CD4-positive, alpha-beta T cell treated with Interleukin-2 at 100 ng/mL for 4 hours (primary cell): ENCODE measurements at places on chromosomes 11 and 22.

DNA sequence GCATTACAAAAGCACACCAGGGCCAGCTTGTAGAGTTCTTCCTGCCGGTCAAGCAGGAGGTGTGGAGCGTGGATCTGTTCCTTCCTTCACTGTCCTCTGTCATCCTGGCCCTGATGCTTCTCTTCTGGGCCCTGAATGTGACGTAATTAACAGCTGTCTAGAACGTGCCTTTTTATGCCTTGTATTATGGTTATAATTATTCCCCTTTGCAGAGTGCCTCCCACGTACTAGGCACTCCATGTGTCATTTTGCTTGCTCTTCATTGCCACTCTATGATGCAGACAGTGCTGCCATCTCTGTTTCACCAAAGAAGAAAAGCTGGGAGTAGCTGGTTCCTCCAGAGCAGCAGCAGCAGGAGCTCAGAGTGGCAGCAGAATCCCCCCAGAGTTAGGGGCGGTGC lies 132.1 kb upstream of the TTC12 start:
- DNase-seq = no peak

- no peak for DNase-seq
Observed at GRCh38 chr11:114192841-114193389, 103.3 kb upstream of the NNMT start.

DNA sequence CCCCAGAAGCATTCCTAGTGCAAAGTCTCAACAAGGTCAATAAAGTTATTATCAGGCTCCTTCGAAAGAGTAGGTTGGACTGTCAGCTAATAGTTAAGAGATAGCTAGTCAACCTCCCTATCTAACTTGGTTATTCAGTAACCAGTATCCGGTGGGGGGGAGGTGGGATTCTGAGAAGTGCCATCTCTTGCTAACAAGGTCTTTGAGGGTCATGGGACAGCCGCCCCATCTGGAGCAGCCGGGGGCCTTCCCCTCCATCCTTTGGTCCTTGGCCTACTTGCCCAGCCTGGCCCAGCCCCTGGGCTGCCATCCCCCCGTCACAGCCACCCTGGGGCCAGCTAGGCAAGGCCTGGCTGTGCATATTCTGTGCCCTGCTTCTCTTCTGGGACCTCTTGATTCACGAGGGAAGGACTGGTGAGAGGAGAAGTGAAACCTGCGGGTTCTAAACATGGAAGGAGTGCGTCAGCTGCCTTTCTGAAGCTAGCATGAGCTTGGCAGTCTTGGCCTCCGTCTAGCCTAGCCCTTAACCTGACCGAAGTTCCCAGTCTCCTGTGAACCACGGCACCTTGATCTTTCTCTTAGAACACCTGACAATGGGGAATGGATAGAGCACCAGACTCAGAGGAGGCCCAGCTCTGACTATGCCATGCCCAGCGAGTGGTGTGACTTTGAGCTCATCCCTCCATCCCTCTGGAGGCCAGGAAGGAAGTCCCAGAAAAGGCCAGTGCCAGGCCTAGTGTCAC lies 9.3 kb downstream of the SLC37A2 start:
- DNase-seq = no peak

- no peak for DNase-seq
Observed at GRCh38 chr11:133545199-133545803, 13.0 kb upstream of the OPCML start.

DNA sequence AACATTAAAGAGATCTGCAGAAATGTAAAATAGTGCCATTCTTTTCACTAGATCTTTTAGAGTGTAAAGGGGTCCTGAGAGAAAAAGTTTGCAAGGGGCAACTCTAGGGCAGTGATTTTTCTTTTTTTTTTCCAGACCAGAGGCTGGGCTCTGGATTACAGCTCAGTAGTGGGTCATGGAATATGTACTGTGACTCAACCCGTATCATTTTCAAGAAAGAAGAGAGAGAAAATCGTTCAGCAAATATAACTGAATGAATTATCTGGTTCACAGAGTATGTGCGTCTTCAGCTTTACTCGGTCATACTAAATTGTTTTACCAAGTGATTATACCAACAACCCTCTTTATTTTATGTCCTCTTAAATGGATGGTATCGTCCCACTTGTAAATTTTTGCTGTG lies 3.8 kb downstream of the CEP57 start:
- DNase-seq = no peak

DNA sequence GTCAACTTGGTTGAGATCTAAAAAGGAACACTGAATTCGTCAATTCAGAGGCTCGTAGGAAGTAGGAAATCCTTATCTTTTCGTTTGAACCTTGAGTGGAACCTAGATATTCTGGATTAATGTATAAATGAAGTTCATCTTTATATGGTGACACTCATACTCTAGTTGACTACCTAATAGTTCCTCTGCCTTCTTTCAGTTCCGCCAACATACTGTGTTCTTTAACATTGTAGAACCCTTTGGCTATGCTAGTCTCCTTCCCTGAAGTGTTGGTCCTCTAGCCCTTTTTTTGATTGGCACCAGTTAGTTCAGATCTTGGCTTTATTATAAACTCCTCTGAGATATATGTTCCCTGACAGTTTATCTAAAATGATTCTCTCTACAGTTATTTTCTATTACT lies 1.5 kb downstream of the ATM start:
- DNase-seq = no peak

DNA sequence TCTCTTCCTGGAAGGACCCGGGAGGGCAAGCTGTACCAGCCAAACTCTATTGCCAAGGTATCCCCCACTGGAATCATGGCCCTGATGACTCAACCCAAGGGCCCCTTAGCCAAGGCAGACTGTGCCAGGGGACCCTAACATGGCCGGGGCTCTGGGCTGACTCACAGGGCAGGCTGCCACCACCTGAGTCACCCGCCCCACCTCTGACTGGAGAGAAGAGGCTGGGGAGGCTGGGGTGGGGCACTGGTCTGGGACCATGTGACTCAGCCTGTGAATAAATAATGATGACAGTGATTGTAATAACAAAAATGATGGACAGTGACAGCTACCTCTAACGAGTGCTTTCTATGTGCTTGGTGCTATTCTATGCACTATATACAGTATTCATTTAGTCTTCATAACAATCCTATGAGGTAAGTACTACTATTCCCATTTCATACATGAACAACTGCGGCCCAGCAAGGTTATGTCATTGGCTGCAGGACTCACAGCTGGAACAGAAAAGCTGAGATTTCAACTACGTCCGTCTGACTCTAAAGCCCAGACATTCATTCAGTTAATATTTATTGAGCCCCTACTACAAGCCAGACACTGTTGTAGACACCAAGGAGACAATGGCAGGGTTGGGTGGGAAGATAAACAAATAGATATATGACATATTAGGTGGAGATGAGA lies 84.2 kb downstream of the FBXO7 start:
- no peak for DNase-seq

DNA sequence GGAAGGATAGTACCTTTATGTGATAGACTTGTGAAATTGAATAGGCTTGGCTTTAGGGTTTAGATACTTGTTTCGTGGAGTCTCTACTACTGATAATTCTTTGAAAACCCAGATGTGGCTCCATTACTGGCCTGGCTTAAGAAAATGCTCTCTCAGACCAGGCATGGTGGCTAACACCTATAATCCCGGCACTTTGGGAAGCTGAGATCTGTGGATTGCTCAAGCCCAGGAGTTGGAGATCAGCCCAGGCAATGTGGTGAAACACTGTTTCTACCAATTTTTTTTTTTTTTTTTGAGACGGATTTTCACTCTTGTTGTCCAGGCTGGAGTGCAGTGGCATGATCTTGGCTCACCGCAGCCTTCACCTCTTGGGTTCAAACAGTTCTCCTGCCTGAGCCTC lies 40.9 kb downstream of the ATG13 start:
- no peak for DNase-seq

- no peak for DNase-seq
Observed at GRCh38 chr11:104465321-104465720, 301.4 kb upstream of the PDGFD start.

DNA sequence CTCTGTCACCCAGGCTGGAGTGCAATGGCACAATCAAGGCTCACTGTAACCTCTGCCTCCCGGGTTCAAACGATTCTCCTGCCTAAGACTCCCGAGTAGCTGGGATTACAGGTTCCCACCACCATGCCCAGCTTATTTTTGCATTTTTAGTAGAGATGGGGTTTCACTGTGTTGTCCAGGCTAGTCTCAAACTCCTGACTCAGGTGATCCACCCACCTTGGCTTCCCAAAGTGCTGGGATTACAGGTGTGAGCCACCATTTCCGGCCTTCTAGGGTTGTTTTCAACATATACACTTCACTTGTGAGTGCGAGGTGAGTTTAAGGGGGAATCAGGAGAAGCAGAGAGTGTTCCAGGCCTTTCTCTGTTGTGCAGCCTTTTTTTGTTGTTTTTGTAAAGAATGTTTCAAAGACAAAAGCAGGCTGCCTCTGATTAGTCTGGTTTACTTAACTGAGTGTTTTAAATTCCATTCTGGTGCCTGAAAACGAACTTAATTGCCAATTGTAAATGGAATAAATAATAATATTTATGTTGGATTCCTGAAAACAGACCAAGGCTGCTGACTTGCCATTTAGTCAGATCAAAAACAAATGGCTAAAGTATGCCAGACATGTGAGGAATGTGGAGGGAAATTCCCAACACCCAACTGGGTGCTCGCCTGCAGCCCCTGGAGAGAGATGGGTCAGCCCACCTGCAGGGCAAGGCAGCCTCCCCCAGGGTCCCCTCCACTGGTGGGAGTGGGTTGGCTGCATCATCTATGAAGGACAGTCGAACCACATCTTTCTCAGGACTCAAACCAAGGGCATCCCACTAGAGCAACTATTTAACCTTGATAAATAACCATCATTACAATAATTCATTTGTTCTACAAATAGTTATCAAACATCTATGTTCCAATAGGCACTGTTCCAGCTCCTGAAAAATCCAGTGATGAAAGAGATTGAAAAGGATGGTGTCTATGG lies 4.6 kb upstream of the RANGAP1 start:
- DNase-seq = no peak

DNA sequence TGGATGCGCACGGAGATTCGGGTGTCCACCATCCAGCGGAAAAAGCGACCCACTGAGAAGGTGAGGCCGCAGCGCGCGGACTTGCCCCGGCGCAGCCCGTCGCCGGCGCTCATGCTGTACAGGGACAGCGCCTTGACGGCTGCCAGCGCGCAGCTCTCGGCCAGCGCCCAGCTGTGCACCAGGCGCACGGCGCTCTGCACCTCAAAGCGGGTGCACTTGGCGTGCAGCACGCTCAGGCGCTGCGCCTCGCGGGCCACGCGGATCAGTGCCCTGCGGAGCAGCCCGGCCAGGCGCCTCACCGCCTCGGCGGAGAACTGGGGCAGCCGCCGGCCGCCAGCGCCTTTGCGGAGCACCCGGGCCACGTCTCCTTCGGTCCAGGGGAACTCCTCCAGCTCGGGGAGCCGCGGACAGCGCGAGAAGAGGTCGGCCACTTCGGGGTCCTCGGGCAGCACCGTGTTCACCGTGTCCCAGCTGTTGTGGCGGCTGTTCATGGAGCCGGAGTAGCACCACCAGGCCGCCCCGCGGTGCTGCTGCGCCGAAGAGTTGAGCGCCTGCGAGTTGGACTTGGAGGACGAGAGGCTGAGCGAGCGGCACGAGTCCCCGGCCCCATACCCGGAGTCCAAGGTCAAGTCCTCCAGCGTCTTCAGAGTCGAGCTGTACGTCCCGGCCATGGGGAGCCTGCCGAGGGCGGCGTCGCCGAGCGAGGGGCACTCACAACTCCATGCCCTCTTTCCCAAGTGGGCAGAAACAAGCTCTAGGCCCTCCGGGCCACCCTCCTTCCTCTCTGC lies 703 bp downstream of the ABTB2 start:
- peak; percentile 29 for DNase-seq

GRCh38 chr11:65882120-65883057 lies 2.8 kb downstream of the CTSW start:
- DNase-seq = no peak

DNA sequence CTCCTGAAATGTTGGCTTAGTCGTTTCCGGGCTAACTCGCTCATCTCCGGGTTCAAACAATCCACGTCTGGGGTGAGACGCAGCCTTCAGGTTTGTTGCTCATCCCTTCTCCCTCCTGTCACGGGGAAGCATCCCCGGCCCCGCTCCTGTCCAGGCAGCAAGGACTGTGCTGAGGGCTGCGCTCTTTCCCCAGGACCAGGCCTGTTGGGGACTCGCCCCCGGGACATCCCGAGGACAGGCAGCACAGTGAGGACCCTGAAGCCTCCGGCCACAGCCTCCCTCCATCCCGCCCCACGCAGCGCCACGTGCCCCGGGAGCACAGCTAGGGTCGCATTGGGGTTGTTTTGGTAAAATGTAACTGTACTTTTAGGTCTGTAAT lies 252.0 kb downstream of the BRD1 start:
- DNase-seq = no peak

DNA sequence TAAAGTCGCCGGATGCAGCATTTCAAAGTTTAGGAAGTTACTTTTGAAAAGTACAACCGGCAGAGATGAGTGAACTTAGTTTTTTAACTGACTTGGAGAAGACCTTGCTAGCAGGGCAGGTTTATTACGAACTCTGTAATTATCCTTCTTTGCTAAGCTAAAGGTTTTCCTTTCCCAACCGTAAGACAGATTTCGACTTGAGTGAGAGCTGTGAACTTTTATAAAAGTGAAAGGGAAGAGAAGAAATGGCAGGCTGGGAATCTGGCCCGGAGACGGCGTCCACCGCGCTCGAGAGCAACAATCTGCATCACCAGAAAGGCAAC lies 659 bp upstream of the TEAD1 start:
- no peak for DNase-seq

GRCh38 chr11:107780775-107781174 lies 68.9 kb upstream of the SLN start:
- no peak for DNase-seq

GRCh38 chr11:130314184-130314749 lies 450 bp downstream of the ZBTB44 start:
- peak; percentile 63 for DNase-seq

DNA sequence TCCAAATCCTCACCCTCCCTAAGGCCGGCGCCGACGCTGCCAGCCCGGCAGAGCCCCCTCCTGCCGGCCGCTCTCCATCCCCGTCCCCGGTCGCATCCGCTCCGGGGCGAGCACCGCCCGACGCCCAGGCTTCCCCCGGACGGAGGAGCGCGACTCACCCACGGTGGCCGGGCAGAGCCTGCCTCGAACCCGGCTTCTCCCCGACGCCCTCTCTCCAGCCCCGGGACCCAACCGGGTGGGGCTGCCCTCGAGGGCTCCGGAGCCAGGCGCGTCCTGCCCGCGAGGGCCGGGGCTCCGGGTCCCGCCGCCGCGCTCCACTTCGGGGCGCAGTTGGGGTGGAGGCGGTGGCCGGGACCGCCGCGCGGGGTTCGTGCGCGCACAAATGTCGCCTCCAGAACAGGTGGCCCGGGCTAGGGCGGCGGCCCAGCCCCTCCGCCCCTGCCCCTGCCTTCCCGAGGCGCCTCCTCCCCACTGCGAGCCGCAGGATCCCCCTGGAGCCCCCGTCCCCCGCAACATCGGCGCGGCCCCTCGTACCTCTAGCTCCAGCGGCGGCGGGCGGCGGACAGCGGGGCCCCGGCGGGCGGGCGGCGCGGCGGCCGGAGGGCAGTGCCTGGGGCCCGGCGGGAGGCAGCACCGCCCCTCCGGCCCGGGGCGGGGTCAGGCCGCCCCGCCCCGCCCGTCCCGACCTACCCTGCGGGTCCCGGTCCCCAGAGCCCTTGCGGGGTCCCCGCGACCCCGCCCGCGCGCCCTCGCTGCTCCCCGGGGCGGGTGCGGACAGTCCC lies at the start of gene A4GALT:
A4GALT (minus strand) TSS at position 608 of the 782 bp plus-strand sequence. CDS start 26,919 bp downstream, outside the sequence.
- no peak for DNase-seq

GRCh38 chr11:36343436-36343835 lies 47.3 kb downstream of the PRR5L start:
- no peak for DNase-seq
